HL-60 (cell line): ENCODE measurements at places on chromosomes 12 and 14.

DNA sequence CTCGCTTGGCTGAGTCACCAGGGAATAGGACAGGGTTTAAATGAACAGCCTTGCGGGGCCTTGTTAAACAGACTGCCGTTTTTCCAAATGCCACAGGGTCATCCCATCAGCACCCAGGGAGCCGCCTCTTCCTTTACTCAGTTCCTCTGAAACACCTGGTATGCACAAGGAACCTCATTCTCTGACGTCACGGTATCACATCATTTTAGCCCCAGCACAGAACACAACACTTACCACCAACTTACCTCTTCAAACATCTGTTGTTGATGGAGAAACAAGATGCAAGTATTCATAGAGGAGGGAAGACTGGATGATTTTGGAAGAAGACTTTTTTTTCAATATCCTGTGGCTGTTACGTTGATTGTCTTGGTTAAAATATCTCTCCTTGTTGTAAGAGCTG lies 535.3 kb upstream of the TMEM132C start:
- DNase-seq: no peak

GRCh38 chr14:50985859-50986331 lies 41.6 kb upstream of the PYGL start:
- no peak for DNase-seq

- peak; percentile 62 for DNase-seq
These were observed 117.7 kb downstream of the PRKCH start for GRCh38 chr14:61438860-61439765.

DNA sequence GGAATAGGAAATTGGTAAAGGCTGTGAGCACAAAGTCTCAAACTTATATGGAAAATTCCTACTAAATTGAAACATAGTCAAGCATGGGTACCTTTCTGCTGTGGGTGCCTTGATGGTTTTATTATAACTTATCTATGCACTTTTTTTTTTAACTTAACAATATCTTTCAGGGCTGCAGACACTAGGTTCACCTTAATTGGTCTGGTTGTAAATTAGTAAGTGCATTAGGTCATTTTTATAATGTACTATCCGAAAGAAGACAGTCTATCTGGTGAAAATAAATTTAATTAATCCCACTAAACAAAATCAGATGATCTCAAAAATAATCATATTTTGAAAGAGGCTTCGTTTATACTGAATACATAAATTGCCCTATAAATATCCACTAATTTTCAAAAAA lies 446.8 kb upstream of the DCN start:
- DNase-seq: no peak

DNA sequence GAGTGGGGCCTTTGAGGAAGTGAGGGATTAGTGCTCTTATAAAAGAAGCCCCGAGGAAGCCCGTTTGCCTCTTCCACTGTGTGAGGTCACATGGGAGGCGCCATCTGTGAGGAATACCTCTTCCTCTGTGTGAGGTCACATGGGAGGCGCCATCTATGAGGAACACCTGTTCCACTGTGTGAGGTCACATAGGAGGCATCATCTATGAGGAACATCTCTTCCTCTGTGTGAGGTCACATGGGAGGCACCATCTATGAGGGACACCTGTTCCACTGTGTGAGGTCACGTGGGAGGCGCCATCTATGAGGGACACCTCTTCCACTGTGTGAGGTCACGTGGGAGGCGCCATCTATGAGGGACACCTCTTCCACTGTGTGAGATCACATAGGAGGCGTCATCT lies 69.7 kb downstream of the SLC24A4 start:
- peak; percentile 90 for DNase-seq

GRCh38 chr12:2160043-2160442 lies 107.3 kb downstream of the CACNA1C start:
- DNase-seq: no peak
